ENCODE measurements at places on chromosomes 4 and X.

DNA sequence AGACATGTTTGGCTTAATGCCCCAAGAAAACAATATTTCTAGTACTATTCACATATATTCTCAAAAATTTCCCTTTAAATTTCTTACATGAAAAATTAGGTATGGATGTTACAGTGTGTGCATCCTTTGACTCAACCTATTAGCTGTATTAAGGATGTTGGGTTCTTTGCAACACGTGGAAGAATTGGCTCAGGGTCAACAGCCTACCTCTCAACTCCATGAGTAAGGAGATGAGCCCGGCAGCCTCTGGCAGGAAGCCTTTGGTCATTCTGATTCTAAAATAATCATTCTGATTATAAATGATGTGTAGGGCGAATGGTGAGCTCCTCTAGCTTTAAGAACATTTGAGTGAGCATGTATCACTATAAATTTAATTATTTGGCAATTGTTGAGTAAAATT lies 148.0 kb upstream of the WDFY3 start:
- DNase-seq, result no peak

DNA sequence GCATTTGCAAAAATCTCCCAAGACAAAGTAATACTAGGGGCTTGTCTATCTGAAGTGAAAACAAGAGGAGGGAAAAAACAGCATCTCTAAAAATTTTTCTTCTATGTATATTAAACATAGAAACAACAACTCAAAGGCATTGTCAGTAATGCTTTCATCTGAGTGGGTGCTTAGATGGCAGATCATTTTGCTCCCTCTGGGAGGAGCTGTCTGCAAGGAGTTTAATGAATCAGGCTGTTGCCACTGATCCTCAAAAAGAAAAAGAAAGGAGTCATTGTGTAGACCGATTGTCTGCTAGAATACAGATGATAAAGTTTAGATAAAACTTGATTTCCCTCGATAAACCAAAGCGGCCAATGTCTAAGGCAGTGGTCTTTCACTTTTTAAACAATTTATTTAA lies 49.7 kb upstream of the KLHL8 start:
- peak; percentile 79 for DNase-seq

- peak; percentile 56 for DNase-seq
Observed at GRCh38 chrX:154490021-154490413, 412 bp downstream of the SLC10A3 start.

- DNase-seq, result no peak
Observed at GRCh38 chr4:80539190-80539589, 203.7 kb downstream of the CFAP299 start.

DNA sequence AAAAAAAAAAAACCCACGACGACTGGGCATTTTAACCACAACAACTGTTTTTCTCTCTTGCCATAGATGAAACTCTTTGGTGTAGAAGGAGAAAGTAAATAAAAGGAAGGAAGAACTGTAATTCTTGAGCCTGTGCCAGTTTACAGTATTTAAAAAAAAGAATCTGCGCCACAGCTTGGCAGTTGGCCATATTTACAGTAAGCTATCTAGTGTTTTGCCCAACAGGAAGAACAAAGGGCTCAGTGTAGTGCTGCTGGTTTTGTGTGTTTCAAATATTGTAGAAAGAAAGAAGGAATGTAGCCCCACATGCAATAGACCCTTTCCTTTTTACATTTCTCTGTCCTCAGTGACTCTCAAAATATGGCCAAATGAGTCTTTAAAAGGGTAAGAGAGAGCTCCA lies 66.1 kb downstream of the NR3C2 start:
- DNase-seq, result peak; percentile 69

GRCh38 chrX:68584221-68584620 lies 63.2 kb upstream of the STARD8 start:
- no peak for DNase-seq

DNA sequence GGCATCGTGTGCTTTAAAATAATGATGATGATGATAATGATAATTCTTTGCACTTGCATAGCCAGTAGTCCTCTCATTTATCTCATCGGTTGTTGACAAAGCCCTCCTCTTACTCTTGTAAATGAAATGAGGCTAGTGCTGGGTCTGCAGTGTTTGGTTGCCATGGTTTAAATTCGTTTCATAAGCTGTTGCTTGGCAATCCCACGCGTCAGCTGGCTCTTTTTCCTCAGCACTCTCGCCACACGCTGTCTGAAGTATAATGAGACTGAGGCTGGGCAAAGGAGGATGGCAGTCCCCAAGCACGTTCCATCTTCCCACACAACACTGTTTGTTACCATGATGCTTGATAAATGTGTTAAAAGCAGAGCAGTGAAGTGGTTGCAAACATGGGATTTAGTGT lies 15.5 kb downstream of the PAGE4 start:
- no peak for DNase-seq

- no peak for DNase-seq
Observed at GRCh38 chr4:70925418-70925817, 23.2 kb downstream of the MOB1B start.

DNA sequence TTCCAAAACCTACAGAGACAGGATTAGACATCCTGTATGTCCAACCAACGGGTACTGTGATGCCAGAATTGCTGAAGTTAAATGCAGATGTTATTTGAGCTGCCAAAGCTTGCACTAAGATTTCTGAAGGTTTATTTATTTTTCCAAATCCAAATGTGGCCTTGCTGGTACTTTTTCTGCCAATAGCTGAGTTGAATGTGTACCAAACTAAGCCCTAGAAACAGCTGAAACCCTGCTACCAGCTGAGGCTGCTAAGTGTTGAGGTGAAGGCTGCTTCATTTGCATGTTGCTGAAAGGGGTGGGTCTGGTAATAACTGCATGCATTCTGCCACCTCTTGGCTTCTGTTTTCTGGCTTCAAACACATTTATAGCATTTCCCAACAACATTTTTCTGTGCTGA lies 366.5 kb downstream of the FAT4 start:
- DNase-seq, result no peak

- DNase-seq, result no peak
Observed at GRCh38 chr4:69957209-69957608, 8.3 kb downstream of the CSN2 start.

GRCh38 chr4:41410049-41410448 lies 127.9 kb upstream of the LIMCH1 start:
- peak; percentile 18 for DNase-seq

DNA sequence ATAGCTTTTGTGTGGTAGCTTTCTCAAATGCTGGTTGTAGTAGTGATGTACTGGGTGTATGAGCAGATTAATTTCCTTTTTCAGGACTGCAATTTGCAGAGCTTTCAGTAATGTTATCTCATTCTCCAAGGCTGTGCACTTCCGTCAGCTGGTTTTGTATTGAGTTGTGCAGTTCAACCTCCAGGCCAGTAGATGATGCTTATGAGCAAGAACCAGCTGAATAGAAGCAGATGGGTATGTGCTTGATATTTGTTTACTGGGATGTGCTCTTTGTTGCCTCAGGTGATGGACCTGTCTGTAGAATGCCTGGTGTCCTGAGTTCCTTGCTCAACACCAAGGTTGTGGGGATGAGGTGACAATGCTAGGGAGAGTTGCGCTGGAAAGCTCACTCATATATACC lies 462.8 kb downstream of the PCDH18 start:
- no peak for DNase-seq

GRCh38 chrX:130563476-130563875 lies 161.7 kb downstream of the RBMX2 start:
- no peak for DNase-seq

DNA sequence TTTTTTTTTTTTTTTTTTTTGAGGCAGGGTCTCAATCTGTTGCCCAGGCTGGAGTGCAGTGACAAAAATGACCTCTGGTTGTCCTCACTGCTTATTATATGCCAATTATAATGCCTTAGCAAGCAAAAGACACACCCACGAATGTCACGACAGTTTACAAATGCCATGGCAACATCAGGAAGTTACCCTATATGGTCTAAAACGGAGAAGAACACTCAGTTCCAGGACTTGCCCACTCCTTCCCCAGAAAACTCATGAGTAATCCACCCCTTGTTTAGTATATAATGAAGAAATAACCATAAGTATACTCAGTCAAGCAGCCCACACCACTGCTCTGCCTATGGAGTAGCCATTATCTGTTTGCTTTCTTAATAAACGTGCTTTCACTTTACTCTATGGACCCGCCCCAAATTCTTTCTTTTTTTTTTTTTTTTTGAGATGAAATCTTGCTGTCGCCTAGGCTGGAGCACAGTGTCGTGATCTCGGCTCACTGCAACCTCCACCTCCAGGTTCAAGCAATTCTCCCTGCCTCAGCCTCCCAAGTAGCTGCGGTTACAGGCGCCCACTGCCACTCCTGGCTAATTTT lies 106.2 kb downstream of the SMIM20 start:
- peak; percentile 73 for DNase-seq

DNA sequence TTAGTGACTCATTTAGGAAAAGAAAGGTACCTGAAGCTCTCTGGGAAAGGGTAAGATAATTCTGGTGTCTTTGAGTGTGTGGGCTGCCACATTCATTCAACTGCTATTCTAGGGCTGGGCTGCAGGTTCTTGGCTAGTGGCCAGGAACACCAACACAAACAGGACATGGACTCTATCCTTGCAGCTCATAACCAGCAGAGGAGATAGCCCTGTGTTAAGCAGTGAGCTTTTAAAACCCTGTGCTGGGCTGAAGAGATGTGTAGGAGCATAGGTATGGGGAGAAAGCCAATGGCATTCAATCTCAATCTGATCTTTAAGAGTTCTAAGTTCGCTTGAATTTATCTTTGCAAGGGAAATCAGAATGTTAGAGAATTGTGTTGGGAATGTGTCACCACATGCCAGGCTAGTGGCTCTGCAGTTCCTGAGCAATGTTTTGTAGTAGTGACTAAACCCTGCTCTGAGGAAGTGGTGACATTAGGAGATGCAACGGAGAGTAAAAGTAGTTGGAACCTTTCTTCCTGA lies 39.2 kb downstream of the SGMS2 start:
- DNase-seq, result peak; percentile 58

DNA sequence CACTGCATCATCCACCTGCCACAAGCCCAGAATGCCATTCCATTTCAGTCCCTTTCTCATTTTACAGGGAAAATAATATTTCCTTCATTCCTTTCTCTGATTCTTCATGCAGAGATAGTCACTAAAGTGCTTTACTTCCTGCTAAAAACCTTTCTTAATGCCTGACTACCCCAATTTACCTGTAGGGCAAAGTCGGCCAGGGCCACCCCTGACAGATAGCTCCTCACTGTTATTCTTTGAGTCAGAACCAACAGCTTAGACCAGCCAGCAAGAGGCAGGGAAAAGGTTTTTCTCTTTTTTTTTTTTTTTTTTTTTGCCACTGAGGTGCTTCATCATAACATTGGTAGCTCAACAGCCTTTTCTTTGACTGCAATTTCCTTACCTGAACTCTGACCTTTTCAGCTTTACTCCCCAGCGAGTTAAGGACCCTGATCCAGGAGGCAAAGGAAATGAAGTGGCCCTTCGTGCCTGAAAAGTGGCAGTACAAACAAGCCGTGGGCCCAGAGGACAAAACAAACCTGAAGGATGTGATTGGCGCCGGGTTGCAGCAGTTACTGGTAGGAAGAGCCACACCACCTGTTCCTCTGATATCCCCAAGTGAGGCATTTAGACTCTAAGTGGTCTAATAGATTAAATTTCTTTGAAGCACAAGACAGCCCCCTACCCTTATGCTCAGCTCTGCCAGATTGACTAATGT lies 85.0 kb downstream of the ALPK1 start:
- no peak for DNase-seq

- DNase-seq, result no peak
Observed at GRCh38 chr4:143359644-143360193, 23.0 kb downstream of the GAB1 start.

Measured in cardiac fibroblast (primary cell).